ACHN (cell line): ENCODE measurements at places on chromosomes 1 and 21.

GRCh38 chr21:30981403-30981802 is 56.9 kb downstream of the KRTAP19-8 start:
- DNase-seq, result no peak

GRCh38 chr1:170145770-170146676 is at the start of gene NTMT2:
NTMT2 (plus strand) TSS chr1:170145959; CDS start chr1:170146108, 149 bp downstream.
- DNase-seq, result no peak

- DNase-seq, result peak; percentile 50
These were observed 40.9 kb upstream of the BEND5 start for GRCh38 chr1:48817505-48818114.

DNA sequence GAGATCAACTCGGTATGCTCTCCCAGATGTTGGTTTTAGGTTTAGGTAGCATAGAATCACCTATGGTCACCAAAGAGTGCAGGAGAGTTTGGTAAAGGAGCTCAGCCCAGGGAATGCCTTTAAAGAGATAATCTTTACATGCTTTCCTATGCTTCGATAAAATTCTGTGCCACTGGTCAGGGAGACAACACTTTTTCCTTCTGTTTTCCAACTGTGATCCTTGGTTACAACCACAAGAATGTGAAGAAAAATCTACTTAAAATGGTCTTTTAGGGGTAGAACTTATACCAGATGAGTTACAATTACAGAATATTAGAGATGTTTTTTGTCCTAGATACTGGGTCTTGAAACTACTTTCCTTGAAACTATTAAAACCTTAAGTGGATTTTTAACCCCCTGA is 895.6 kb downstream of the TTLL7 start:
- DNase-seq, result no peak

- no peak for DNase-seq
These were observed 147.7 kb downstream of the TGFB2 start for GRCh38 chr1:218492874-218493273.

DNA sequence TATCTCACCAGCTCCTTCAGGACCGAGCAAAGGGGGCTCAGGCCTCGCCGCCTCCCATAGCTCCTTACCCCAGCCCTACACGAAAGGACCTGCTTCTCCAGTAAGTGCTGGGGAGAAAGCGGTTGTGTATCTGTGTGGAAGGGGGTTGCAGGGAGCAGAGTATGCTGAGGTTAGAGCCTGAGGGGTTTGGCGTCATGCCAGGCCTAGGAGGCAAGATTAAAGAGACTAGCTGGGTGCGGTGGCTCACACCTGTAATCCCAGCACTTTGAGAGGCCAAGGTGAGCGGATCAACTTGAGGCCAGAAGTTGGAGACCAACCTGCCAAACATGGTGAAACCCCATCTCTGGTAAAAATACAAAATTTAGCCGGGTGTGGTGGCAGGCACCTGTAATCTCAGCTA is 14.1 kb upstream of the RASSF5 start:
- DNase-seq, result no peak

DNA sequence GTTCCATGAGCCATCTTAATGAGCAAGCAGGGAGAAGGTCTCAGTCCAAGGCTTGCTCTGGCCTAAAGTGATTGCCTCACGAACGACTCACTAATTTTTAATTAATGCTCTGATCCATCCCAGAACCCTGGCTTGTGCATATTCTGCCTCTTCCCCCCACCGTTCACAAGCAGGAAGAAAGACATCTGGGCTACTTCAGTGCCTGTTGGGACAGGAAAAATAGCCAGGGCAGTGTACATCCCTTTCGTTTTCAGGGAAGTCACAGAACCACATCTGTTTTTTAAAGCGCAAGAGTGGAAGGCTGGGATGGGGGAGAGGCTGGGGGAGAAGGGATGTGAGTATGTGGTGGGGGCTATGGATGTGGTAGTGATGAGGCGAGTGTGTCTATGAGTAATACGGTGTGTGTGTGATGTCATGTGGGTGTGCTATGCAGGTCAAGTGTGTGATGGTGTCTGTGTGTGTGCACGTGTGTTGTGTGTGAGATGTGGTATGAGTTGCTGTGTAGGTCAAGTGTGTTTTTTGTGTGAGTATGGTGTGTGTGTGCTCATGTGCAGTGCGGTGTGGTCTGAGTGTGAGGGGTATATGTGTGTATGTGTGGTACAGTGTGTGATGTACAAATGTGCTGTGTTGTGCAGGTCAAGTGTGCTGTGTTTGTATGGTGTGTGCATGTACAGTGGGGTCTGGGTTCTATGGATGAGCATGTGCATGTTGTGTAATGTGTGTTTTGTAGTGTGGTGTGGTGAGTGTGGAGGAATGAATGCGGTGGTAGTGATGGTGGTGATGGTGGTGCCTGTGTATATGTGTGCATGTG is 64.9 kb upstream of the SYT6 start:
- no peak for DNase-seq

DNA sequence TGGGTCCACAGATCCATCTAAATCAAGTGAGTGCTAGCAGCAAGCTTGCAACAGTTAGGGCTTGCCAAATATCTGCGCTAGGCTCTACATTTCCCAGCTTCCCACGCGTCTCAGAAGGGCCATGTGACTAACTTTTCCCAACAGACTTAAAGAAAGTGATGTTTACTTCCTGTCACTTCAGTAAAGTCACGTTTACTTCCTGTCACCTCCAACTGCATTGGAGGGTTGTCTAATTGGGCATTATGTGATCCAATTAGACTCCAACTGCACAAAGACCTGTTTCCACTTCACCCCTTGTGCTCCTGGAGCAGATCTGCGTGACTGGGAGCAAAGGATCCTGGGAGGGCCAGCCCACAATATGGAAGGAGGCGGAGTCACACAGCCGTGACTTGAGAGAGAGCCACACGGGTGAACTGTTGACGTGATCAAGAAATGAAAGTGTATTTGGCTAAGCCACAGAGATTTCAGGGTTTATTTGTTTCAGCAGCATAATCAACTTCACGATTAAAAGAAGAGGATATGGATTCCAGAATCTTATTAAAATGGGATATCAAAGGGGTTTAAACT is 77.7 kb downstream of the CYYR1 start:
- no peak for DNase-seq

- DNase-seq, result no peak
These were observed 394.0 kb downstream of the NPHP4 start for GRCh38 chr1:5597991-5598823.

GRCh38 chr1:8182034-8182761 is 135.7 kb upstream of the SLC45A1 start:
- no peak for DNase-seq

DNA sequence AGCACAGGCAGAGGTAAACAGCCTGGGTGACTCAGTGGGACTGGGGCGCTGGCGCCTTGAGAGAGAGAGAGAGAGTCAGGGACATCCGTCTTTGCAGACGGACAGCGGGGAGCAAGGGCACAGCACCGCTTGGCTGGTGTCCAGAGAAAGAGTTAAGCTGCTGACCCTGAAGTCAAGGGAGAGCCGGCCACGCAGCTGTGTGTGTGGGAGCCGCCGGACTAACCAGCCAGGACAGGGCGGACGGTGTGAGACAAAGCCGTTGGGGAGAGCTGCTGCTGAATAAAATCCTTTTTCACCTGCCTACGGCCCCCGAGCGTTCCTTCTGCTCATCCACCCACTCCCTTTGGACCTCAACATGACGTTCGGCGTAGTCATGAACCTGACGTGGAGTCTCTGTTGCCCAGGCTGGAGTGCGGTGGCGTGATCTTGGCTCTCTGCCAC is 14.5 kb downstream of the CFAP74 start:
- no peak for DNase-seq

DNA sequence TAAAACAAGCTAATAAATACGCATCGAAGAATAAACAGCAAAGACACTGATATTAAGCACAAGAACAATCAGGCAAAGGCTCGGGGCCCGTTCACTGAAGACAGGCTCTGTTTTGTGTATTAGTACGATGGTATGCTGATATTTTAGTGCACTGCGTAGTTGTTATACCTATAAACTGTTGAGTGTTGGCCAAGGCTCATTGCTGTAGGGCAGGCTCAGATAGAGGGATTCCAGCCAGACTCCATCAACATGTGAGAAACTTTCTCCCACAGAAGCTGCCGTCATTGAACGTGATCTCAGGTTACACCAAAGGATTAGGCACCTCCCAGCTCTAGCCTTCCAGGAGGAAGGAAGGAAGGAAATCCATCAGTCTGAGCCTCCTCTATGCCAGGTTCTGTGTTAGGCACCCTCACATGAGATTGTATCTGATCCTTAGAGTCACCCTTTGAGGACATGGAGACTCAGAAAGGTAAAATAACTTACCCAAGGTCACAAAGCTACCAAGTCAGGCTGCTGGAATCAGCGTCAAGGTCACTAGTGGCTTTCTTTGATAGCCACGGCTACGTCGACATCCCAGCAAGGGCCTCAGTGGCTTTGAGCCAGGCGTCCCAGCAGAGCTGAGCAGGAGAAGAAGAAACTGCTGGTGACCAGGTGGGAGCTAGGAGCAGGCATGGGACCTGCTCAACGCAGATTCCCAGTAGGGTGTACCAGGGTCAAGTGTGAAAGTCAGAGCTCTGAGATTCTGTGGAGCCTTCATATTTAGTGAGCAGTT is 14.8 kb downstream of the BCAR3 start:
- DNase-seq, result no peak

DNA sequence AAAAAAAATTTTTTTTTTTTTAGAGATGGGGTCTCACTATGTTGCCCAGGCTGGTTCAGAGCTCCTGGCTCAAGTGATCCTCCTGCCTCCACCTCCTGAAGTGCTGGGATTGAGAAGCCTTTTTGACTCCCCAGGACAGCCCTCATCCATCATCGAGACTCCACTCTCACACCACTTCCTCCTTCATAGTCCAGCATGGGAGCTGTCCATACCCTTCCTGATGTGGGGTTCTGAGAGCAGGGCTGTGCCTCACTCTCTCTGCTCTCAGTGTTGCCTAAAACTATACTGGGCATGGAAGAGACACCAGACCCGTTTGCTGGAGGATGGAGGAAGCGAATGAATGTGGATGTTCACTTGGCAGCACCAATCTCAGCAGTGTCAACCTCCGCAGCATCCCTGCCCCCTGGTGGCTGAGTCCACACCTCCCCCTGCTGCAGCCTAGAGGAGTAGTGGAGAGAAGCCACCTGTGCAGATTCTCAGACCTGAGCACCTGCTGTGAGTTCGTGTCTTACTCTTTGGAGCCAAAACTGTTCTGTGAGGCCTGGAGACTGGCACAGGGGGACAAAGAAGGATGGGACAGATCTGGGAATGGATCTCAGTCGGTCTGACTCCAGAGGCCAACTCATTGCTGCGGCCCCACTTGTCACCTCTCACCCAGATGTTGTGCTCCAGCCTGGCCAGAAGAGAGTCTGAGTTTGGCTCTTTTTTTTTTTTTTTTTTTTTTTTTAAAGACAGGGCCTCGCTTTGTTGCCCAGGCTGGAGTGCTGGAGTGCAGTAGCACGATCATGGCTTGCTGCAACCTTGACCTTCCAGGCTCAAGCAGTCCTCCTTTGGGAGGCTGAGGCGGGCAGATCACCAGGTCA is 17.7 kb downstream of the TINAGL1 start:
- peak; percentile 72 for DNase-seq

DNA sequence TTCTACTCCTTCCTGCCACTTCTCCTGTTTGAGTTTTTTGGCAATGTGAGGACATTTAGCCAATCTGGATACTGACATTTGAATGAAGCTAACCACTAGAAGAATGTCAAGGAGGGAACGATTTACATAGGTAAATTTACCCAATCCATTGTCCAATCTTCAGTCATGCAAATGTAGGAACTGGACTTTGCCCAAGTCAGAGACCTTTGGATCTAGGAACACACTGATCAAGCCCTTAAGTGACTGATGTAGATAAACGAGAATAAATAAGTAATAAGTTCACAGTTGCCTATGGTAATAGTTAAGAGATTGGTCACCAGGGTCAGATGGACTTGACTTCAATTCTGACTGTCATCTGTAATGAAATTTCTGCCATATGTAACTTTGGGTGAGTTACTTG is 177.6 kb downstream of the FGGY start:
- no peak for DNase-seq

DNA sequence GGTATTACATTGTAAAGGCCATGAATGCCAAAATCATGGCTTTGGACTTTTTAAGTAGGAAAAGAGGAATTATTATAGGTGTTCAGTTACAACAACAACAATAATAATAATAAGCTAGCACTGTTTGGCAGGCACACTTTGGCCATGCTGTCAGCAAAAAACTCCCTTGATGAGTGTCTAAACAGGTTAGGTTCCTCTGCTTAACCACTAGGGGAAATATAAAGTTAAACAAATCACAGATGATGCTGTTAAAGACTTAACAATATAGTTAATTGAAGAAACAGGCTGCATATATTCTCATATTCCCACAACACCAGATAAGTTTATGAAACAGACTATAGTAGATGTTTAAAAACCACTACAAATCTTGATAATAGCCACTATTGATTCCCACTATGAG is 46.4 kb downstream of the RGS21 start:
- DNase-seq, result no peak

GRCh38 chr1:25472471-25472870 is 41.8 kb downstream of the MACO1 start:
- DNase-seq, result no peak

DNA sequence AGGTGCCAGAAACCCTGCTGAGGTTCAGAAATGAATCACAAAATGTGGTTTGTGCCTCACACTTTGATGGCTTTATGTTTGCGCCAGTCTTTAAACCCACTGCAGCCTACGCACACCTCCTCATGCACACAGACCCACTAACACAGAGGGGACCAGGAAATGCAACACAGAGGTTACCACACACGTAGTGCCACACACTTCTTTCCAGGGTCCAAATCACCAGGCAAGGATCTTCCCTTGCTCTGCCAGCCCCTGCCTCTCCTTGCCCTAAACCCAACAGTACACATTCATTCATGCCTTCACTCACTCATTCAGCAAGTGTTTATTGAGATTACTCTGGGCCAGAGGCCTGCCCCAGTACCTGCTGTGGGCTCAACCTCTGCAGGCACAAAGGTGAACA is 17.5 kb downstream of the MAB21L3 start:
- no peak for DNase-seq

- DNase-seq, result no peak
These were observed 270.7 kb upstream of the RUNX1 start for GRCh38 chr21:35319684-35320283.

DNA sequence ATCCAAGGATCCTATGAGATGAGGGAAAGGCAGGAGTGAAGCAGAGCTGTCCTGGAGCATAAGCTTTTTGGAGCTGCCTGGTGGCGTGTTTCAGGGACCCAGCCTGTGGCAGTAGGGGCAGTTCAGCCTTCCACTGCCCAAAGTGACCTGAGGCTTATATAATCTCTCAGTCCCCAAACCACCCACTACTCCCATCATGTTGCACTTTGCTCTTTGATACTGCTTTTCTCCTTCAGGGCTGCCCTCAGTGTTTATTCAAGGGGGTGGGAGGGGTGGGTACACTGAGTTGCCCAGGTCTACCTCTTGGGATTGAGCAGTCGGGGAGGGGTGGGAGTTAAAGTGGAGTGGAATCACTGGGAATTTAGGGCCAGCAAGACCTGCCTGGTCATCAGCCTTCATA is 9.3 kb downstream of the HCN3 start:
- no peak for DNase-seq

- peak; percentile 25 for DNase-seq
These were observed 27.8 kb upstream of the ZNF281 start for GRCh38 chr1:200437556-200438203.

GRCh38 chr1:25900219-25900618 is 6.0 kb downstream of the STMN1 start:
- DNase-seq, result no peak
